ENCODE measurements at places on chromosomes 6 and 20.

DNA sequence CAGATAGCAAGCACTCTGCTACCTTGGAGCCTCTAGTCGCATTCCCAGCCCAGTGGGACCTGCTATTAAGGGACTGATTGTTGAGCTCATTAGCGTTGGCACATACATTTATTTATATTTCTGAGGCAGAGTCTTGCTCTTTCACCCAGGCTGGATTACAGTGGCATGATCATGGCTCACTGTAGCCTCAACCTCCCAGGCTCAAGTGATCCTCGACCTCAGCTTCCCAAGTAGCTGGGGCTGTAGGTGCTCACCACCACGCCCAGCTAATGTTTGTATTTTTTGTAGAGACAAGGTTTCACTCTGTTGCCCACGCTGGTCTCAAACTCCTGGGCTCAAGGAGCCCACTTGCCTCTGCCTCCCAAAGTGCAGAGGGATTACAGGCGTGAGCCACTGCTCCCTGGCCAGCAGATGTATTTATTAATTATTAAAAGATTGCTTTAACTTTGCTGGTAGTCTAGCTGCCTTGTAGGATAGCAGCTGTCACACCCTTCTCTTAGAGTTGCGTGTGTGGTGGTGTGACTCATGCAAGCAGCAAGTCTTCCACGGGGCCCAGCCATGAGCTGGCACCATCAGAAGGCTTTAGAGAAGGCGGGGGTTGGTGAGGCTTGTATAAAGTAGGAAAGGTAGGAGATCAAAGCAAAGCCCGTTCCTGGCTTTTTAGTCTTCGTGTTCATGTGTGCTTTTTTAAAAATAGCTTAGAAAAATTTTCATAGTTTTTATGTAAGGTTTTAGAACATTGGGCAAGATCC lies 16.5 kb downstream of the ACTR5 start:
- DNase-seq, result peak; percentile 86

GRCh38 chr6:169224185-169224695 lies 29.4 kb downstream of the THBS2 start:
- peak; percentile 89 for DNase-seq

DNA sequence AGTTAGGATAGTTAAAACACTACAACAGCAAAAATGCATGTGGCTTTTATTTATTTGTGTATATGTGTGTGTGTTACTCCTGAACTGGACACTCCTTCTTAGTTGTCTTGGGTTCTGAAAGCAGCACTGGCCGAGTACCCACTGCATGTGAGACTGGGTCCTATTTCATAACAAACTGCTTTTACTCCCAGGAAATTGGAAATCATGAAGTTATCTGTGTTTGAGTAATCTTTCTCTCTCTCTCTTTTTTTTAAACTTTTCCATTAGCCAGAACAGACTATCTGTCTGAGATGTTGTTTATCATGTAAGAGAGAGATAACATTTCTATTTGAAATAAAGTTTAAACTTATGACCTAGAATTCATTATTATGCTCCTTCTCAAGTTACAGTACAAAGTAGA lies 110.4 kb downstream of the LIN28B start:
- no peak for DNase-seq

DNA sequence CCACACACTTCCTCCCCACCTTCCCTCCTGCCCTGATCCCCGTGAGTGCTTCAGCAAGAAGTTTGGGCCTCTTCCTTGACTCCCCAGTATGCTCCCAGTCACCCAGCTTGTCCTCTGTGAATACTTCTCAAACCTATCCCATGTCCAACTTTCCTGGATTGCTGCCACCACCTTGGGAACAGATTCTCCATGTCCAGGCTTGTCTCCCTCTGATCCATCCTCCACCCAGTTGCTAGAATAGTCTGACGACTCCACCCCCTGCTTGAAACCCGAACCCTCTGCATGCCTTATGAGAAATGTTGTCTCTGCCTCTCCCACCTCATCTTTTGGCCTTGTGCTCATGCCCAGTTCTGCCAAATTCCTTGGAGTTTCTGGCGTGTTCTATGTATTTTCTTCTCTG lies 108.0 kb downstream of the PPP1R14C start:
- peak; percentile 95 for DNase-seq

GRCh38 chr6:161954077-161954476 lies 680.2 kb upstream of the AGPAT4 start:
- no peak for DNase-seq

DNA sequence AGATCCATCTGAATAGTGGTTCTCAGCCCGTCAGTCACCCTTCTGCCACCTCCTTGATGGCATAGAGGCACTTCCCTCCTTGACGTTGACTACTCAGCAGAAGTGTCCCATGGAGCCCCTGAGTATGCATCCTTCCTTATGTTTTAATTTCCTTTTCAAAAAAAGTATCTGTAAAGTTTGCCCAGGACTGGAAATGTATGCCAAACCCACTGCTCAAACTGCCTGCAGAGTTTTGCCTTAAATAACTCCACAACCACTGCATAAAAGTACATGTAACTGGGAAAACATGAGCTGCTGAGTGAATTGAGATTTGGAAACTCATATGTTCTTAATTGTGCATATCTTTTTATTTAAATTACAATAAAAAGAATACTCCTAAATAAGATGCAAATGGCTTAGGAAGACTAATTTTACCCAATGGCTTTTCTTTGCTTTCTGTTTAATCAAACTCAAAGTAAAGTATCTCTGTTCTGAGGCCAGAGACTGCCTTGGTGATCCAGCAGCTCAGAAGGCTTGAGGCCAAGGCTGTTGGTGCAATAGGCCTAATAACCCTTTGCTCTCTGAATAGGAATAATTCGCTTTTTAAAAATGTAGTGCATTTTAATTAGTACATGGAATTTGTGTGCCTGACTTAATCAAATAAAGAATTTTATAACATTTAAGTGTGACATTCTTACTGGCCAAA lies 90.4 kb downstream of the FNDC1 start:
- DNase-seq, result no peak

DNA sequence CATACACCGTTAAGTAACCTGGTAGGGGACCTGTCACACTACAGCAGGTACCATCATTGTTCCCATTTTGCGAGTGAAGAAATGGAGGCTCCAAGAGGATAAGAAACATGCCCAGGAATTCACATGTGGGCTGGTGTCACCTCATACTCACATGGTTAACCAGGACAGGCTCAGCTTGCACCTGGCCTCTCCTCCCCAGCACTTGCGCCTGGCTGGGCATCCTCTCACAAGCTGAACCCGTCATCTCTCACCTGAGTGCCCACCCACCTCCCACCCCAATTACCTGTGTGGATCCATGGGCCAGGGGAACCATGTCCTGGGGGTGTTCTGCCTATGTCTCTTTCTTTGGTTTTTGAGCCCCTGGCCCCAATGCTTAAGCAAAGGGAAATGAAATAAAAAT lies 1.5 kb downstream of the SFTA2 start:
- DNase-seq, result no peak

- peak; percentile 80 for DNase-seq
These were observed 216.3 kb upstream of the ECI2 start for GRCh38 chr6:4351520-4352321.

DNA sequence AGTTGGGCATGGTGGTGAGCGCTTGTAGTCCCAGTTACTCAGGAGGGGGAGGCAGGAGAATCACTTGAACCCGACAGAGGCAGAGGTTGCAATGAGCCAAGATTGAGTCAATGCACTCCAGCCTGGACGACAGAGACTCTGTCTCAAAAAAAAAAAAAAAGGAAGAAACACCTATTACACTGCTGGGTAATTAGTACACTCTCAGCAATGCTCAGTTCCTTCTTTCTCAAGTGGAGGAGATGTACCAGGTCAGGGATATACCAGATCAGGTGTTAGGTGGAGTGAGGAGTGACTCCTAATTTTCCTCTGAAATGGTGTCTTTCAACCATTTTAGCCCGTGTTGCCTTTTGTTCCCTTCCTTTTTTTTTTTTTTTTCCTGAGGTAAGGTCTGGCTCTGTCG lies 30.0 kb upstream of the UBR2 start:
- DNase-seq, result no peak

GRCh38 chr20:40090236-40090635 lies 598.8 kb downstream of the MAFB start:
- peak; percentile 78 for DNase-seq

- DNase-seq, result no peak
These were observed 7.8 kb downstream of the UBE3D start for GRCh38 chr6:83057705-83058321.

DNA sequence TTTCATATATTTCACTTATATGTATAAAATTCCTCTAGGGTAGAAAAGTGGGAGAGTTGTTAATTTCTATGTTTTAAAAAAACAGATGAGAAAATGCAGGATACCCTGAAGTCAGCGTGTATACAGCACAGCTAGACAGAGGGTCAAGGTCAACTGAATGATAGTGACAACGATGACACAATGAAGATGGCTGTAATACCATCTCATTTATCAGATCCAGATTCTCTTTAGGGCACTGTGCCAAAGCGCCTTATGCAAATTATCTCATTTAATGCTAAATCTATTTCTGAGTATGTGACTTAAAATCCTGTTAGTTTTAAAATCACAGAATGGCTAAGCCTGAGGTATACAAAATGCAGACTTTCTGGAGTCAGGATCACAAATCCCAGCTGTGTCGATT lies 431.4 kb upstream of the RUNX2 start:
- no peak for DNase-seq

DNA sequence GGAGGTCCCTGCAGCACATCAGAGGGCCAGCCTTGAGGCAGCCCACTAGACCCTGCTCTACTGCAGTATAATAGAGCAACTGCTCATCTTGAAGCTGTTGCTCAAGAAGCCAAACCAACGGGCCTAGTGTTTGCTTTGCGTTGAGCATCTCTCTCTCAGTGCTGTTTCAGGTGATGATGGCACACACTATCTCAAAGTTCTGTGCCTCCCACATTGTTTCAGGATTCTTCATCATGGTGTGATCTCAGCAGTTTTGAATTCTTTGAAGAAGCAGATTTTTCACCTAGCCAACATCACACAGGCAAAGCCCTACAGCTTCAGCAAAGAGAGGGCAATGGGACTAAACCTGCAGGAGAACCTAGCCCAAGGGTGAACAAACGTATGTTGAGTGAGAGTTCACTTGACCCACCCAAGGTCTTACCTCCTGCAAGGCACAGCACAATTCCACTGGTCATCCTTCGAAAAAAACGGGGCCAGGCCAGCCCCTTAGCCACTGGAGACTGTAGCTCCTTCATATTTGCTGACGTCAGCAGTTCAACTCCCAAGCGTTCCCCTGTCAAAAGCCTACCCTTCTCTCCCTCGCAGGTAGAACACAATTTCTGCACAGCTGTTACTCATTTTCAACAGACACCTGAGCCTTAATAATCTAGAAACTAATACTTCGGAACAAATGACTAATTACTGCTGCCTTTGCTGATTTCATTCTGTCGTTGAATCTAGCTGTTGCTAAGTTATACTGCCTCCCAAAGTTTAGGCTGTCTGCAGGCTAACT lies 15.8 kb downstream of the MYB start:
- no peak for DNase-seq

DNA sequence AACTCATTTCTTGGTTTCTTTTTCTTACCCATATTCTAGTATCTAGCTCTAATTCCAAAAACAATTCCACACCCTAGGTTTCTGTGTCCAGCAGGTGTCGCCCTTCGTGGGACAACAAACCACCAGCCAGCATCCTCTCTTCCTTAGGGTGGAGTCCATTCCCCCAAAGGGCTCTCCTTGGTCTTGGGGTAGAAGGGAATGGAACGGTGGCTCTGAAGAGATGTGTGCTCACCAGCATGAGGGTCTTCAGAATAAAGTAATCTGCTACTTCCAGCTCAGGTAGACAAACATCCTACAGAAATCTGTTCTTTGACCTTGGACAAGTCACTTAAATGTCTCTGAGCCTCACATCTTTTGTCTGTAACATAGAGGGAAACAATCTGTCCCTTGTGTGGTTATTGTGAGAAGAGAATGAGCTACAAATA lies 7.2 kb downstream of the HLA-DMB start:
- peak; percentile 30 for DNase-seq

- DNase-seq, result no peak
These were observed 9.2 kb upstream of the PGC start for GRCh38 chr6:41756354-41756753.

DNA sequence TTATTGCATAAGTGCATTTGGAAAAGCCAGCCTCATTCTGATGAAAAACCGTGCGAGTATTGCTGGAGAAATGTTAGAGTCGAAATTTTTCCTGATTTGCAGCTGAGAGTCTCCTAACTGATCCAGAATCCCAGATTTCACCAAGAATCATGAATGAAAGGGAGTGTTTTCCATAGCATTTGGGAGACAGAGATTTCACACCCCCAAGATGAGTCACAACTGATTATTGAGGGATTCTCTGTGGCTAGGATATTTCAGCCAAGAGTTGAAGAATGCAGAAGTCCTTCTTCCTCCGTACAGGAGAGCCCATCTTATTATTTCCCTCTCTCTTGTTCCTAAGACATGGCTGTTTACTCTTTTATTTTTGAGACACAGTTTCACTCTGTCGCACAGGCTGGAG lies 82.2 kb upstream of the SALL4 start:
- no peak for DNase-seq

- peak; percentile 7 for DNase-seq
These were observed 235.3 kb upstream of the CEP162 start for GRCh38 chr6:84462698-84463097.

DNA sequence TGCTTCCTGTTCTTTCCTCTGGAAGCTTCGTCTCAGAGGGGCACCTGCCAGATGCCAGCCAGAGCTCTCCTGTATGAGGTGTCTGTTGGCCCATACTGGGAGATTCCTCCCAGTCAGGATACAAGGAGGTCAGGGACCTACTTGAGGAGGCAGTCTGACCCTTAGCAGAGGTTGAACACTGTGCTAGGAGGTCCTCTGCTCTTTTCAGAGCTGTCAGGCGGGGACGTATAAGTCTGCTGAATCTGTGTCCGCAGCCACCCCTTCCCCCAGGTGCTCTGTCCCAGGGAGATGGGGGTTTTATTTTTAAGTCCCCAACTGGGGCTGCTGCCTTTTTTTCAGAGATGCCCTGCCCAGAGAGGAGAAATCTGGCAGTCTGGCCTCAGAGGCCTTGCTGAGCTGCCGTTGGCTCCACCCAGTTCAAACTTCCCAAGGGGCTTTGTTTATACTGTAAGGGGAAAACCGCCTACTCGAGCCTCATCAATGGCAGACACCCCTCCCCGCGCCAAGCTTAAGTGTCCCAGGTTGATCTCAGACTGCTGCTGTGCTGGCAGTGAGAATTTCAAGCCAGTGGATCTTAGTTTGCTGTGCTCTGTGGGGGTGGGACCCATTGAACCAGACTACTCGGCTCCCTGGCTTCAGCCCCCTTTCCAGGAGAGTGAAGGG lies 326.7 kb downstream of the BCKDHB start:
- no peak for DNase-seq

DNA sequence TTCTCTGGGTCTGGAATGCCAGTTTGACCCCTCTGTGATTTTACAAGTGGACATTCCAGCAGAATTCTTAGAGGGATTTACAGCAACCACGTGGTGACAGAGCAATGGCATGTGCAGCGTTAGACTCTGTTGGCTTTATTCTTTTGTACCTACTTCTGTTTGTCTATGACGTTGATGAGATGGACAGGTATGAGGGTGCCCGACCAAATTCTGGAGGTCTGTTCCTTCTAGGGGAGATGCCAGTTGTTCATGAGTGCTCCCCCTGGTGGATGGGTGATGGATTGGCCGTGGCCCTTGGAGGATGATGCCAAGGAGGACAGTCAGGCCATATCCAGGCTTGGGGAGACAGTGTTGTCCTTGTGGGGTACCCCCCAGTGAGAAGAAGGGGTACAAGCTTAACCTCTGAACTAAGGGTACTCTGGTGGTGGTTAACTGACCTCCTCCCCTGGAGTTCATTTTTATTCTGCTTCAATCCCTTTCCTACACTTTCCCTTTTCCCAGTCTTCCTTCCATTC lies 198.6 kb downstream of the DTNBP1 start:
- DNase-seq, result no peak

- no peak for DNase-seq
These were observed 33.2 kb upstream of the KIF3B start for GRCh38 chr20:32244150-32244823.

GRCh38 chr6:27183060-27183832 lies 64.3 kb upstream of the PRSS16 start:
- DNase-seq, result no peak

All from foreskin keratinocyte (primary cell).